Neural crest cell (in vitro differentiated cells): ENCODE measurements at places on chromosomes 12 and 14. TPM values are rescaled to one million over a fixed set of nuclear protein-coding genes. Genes with fewer than 3 reads are reported as not detected.

The ASCL1 gene
- 4.3 and 5.1 TPM in 2 replicates for total RNA-seq

GRCh38 chr14:50714450-50715073 is 46.5 kb upstream of the SAV1 start:
- no peak for DNase-seq

DNA sequence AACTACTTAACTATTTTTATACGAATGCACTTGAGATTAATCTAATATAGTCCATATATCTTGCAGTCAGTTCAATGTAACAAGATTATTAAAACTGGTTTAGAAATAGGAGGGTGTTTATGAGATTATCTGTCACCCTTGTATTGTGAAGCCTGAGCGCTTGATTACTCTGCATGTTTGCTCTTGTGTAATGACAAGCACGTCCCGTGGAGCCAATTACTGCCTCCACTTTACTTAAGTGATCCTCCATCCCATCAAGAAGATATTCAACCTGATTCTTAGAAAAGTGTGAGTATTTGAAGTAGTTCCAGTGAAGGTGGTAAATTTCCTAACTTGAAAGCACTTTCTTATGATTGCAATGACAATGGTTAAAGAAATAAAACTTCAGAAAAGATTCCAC is 415.2 kb upstream of the GARIN6 start:
- no peak for DNase-seq

DNA sequence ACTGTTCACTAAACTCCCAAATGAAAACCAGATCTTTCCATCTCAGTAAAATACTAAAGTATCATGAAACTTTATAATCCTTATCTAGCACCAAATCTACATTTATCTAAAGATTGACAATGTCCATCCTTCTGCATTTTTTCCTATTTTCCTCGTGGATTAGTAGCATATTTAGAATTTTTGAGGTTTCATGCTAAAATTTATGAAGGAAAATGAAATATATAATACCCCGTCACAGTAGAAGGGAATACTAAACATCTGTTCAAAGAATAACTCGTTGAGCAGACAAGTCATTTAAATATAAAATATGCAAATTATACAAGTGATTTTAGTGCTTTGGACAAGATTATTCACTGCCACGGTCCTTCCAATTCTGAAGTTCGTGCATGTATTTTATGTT is 122.7 kb upstream of the SLCO1C1 start:
- DNase-seq = no peak

GRCh38 chr12:117235261-117235660 is 45.0 kb upstream of the FBXO21 start:
- no peak for DNase-seq

GRCh38 chr14:50040401-50040775 is 76.0 kb downstream of the VCPKMT start:
- DNase-seq = no peak

DNA sequence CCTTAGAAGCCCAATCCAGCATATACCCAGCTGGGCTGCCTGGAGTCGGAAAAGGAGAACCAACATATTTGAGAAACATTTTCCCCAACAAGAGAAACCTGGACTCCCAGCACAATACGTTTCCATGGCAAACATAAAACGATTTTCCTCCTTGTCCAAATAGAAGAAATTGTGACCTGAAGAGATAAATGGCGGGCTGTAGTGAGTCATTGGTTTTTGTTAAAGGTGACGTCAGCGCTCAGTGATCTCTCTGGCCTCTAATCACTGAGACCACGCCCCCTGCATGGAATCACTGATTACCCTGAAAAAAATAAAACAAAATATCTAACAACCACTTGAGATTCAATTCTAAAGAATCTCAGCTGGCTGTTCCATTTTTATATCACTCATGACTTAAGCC is 6.0 kb downstream of the CCDC60 start:
- DNase-seq = no peak
